ENCODE measurements at places on chromosomes 12 and 14. TPM values are rescaled to one million over a fixed set of nuclear protein-coding genes. Genes with fewer than 3 reads are reported as not detected.

SLC7A8 gene
- polyA plus RNA-seq: 0.19 TPM

CIROP gene
- polyA plus RNA-seq: not detected

KRT3 gene
- not detected for polyA plus RNA-seq

TMEM132D gene
- polyA plus RNA-seq: not detected

SMOC1 gene
- 0.16 TPM for polyA plus RNA-seq

NANOG gene
- polyA plus RNA-seq: not detected

RPL10L gene
- not detected for polyA plus RNA-seq

SERPINA3 gene
- not detected for polyA plus RNA-seq

NINJ2 gene
- polyA plus RNA-seq: 10.2 TPM

CCNB1IP1 gene
- 56.4 TPM for polyA plus RNA-seq

KRT79 gene
- polyA plus RNA-seq: not detected

SLC25A47 gene
- not detected for polyA plus RNA-seq

ANKRD33 gene
- polyA plus RNA-seq: not detected

LRRC43 gene
- polyA plus RNA-seq: not detected

CLEC7A gene
- 3.4 TPM for polyA plus RNA-seq

CDKN1B gene
- 57.0 TPM for polyA plus RNA-seq

VDR gene
- polyA plus RNA-seq: 0.75 TPM

RNF212B gene
- polyA plus RNA-seq: not detected

TSPAN8 gene
- polyA plus RNA-seq: not detected

KRT73 gene
- 0.36 TPM for polyA plus RNA-seq

GPR68 gene
- polyA plus RNA-seq: 0.31 TPM

CLSTN3 gene
- polyA plus RNA-seq: 31.7 TPM

ARF6 gene
- polyA plus RNA-seq: 95.6 TPM

METTL17 gene
- polyA plus RNA-seq: 184 TPM

RND1 gene
- polyA plus RNA-seq: 14.9 TPM

AMIGO2 gene
- 7.6 TPM for polyA plus RNA-seq

BIN2 gene
- polyA plus RNA-seq: 100 TPM

ESRRB gene
- polyA plus RNA-seq: 0.13 TPM

IPO8 gene
- 7.5 TPM for polyA plus RNA-seq

PFKM gene
- 20.8 TPM for polyA plus RNA-seq

All from B cell (primary cell).